Brain pericyte (primary cell): ENCODE measurements at places on chromosomes 7 and 10.

GRCh38 chr10:4541292-4541691, 284.7 kb upstream of the AKR1E2 start:
- no peak for DNase-seq

GRCh38 chr10:77548671-77549070, 88.9 kb downstream of the KCNMA1 start:
- no peak for DNase-seq

DNA sequence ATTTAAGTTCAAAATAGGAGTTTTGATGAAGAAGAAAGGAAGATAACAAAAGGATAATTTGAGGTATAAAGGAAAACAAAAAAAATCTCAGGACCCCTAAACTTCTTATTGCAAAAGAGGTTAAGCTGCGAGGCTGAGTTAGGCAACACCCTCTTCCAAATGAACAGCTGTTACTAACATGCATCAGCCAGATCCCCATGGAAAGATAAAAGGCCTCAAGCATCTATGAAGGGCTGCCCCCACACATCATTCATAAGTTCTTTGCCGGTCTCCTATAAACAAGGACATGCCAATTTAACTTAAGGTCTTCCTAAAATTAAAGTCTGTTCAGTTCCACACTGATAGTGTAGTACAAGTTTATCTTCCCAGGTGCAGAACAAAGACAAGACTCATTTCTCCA, 75.8 kb upstream of the IMMP2L start:
- no peak for DNase-seq

DNA sequence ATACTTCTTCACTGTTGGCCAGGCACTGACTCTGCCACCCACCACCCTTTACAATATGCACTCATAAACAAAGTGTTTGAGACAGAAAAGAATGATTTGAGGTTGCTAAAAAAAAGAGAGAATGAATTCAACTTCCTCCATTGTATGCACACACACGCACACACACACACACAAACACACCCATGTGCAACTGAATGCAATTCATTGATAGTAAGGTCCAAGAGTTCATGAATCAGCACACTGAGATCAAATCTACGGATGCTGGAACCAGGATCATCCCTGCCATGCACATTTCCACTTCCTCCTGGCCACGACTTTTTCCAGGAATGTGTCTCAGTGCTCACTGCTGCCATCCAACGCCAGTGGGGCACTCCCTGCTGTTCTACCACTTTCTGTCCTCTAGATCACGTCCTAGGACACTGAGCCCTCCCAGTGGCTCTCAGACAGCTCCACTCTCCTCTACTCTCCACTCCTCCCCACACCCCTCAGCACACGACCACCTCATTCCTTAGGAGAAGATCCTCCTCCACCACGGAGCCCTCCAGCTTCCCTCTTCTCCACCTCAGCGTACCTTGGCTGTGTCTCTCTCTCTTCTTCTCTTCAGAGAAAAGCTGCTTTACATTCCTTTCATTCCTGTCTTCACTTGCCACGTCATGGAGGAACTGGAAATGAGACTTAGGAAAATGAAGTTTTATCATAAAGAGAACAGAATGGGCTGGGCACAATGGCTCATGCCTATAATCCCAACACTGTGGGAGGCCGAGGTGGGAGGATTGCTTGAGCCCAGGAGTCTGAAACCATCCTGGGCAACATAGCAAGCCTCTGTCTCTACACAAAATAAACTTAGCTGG, 12.0 kb upstream of the TMEM213 start:
- no peak for DNase-seq

- DNase-seq, result no peak
These were observed 150.0 kb upstream of the LAMB4 start for GRCh38 chr7:108280136-108280535.

DNA sequence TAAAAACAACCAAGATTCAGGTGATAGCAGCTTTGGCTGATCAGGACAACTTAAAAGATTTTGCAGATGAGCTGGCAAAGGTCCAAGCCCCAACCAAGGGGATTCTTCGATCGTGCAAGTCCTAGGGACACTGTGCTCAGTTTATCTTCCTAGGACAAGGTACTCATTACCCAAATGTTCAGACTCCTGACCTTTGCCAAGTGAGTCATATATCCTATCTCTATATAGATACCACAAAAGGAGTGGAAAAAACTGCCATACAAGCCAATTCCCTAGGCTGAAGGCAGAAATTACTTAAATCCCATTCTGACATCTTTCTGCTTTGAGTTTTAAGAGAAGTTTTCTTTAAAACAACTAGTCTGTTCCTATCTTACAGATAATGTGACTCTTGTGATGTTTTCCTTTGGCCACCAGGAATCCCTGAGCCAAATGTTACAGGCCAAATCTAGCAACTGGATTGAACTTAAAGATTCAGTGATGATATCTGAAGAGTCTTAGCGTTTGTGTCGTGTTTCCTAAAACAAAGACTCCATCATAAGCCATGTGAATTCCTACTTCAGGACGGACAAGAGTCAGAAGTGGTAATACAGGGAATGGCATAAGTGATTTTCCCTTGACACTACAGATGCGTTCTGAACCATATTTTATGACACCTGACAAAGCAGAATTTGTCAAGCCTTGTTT, 142.6 kb upstream of the ASAH2 start:
- no peak for DNase-seq

GRCh38 chr7:86788948-86789347, 145.2 kb downstream of the GRM3 start:
- DNase-seq, result no peak

GRCh38 chr7:42902331-42902730, 9.5 kb downstream of the C7orf25 start:
- DNase-seq, result no peak

DNA sequence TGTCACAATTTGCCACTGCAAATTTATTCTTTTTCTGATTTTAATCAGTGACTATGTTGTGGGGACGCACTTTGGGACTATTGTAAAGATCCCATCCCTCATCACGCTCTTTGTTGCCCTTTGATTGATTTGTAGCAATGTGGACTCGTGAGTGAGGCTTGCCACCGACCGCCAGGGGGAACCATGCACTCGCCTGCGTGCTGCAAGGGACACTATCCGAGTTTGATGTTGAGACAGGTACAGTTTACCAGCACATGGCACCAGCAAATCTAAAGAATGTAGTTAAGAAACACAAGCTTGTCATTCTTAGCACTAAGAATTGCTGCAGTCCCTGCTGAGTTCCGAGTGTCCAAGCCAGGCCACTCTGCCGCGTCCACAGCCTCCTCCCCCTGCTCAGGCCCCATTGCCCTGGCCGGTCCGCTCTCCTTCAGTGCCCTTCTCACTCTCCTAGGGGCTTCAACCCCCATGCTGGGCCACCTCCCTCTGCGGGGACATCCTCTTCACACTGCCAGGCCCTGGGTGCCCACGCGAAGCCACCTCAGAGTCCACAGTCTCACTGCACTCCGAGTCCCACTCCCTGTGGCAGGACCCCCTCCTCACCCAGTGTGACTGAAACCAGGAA, 2.0 kb upstream of the SFTPA2 start:
- no peak for DNase-seq

DNA sequence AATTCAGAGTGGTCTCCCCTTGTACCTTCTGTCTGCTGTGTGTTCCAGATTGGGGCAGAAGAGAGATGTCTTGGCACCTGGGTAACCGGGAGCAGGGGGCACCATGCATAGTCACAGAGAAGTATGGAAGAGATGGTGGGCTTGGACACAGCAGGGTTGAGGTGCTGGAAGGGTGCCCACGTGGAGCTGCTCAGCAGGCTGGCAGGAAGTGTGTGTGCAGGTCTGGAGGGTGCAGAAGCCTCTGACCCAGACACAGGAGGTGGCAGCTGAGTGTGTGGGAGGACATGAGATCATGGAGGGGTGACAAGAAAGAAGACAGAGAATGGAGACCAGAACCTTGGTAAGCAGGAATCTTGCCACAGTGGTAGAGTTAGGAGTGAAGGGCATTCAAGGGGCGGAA, 42.3 kb upstream of the DUSP5 start:
- DNase-seq, result no peak

DNA sequence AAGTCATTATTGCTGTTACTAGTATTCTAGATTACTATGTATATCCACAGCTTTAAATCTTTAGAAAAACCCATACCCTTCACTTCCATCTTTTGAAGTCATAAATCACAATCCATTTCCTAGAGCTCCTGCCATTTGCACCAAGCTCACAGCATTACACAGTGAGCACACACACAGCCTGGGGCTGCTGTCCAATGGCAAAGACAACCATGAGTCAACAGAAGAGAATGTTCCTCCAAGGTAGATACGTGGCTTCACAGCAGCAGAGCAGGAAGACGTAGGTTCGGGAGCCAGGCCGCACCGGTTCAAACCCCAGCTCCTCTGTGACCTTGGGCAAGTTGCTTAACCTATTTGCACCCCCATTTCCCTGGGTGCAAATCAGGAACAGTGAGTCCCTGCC, 234.6 kb downstream of the DIP2C start:
- peak; percentile 36 for DNase-seq

DNA sequence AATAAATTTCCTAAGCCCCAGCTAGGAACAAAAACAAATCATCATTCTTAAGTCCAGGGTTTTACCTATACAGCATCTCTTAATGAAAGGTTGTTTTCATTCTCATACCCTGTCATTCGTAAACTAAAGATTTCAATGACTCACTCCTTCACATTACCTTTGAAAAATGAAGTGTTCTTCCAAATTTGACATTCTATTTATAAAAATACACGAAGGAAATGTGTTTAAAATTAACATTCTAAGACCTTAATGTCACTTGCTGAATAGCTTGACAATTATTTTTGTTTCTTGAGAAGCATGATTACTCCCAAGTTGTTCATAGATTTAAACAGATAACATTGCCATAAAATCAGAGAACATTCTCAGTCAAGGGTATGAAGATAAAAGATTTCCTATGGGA, 1188.3 kb upstream of the SORCS1 start:
- DNase-seq, result no peak

- peak; percentile 40 for DNase-seq
These were observed at the start of gene PRKG1 for GRCh38 chr10:51074238-51075028. Gene PRKG1 (plus strand): TSS chr10:51074487.

- no peak for DNase-seq
These were observed 30.5 kb downstream of the ARL3 start for GRCh38 chr10:102683736-102684135.

DNA sequence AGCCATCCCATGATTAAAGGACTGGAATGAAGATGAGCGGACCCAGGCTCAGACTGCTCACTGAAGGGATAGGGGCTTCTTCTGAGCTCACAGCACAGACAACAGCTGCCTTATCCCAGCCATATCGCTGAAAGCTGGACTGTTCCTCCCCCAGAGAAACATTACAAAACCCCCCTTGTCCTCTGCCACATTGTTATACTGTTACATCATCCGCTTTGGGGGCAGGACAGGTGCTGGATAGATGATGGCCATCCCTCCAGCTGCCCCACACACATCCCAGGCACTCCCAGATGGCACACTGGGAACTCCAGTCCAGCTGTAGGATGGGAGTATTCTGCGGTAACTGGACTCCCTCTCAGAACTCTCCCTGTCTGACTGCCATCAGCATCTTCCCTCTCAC, 58.7 kb upstream of the BTRC start:
- no peak for DNase-seq

GRCh38 chr10:5559642-5560141, 34.9 kb downstream of the CALML3 start:
- no peak for DNase-seq

GRCh38 chr10:102834143-102834542, 3.1 kb downstream of the CYP17A1 start:
- no peak for DNase-seq

DNA sequence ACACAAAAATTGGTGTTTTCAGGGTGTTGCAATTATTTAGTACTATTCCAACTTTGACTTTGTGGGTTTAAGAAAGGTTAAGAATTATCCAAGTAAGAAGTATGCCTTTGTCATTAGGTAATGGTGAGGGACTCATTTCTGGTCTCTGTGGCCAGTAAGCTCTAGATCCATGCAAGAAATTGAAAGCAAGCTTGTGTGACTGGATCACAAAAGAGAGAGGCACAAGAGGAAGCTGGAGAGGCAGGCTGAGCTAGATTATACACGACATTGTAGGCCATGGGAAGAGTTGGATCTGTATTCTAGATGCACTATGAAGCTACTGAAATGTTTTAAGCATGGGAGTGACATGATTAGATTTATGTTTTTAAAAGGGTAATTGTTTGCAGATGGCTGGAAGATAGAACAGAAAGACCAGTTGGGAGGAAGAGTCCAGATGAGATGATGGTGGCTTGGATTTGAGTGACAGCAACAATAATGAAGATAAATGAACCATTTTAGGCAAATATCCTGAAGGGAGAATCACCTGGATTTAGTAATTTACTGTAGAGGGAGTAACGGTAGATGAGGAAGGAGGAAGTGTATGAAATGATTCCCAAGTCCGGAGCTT, 50.0 kb downstream of the CALD1 start:
- DNase-seq, result no peak

GRCh38 chr10:22086730-22087401, 83.3 kb upstream of the DNAJC1 start:
- peak; percentile 41 for DNase-seq

- no peak for DNase-seq
These were observed 52.6 kb downstream of the GNAI1 start for GRCh38 chr7:80187279-80187678.

GRCh38 chr10:102678842-102679289, 34.6 kb downstream of the TRIM8 start:
- peak; percentile 79 for DNase-seq

DNA sequence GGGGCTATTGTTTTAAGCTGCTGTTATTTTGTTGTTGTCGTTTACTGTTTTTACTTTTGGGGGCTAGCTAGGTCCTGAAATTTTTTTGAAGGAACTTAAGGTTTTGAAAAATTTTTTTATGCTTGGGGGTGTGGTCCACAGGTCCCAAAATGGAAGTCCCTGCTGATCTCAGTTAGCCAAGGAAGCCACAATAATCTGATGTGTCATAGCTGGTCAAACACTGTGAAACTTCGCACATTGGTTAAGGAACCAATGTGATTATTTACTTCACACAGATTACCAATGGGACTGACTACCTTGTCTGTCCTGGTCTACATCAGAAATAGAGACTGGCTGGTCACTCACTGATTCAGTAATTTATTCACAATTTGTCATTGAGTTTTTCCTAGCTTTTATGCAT, 29.5 kb upstream of the HYCC1 start:
- no peak for DNase-seq

GRCh38 chr7:55244006-55244745, 121.0 kb upstream of the LANCL2 start:
- DNase-seq, result no peak

DNA sequence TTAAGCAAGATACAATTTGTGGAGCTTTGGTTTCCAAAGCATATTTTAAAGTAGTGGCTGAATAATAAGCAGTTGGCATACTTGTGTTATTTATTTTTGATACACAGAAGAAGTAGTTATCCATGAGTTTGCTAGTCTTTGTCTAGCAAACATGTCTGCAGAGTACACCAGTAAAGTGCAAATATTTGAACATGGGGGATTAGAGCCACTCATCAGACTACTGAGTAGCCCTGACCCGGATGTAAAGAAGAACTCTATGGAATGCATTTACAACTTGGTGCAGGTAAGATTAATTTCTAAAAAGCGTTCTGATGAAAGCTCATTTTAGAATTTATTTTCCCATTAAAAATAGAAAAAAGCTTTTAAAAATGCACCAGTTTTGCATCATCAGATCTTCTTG, 31.4 kb downstream of the ARMC3 start:
- DNase-seq, result no peak

GRCh38 chr10:130774871-130775270, 536.6 kb downstream of the TCERG1L start:
- no peak for DNase-seq

- no peak for DNase-seq
These were observed 123.8 kb downstream of the TFEC start for GRCh38 chr7:115906731-115907130.

GRCh38 chr7:77791956-77792355, 6.3 kb downstream of the TMEM60 start:
- DNase-seq, result no peak

- no peak for DNase-seq
These were observed 14.6 kb downstream of the ZCWPW1 start for GRCh38 chr7:100413889-100414288.
